Activated CD8-positive, alpha-beta memory T cell treated with anti-CD3 and anti-CD28 coated beads for 24 hours (primary cell): ENCODE measurements at places on chromosomes 7 and 10.

DNA sequence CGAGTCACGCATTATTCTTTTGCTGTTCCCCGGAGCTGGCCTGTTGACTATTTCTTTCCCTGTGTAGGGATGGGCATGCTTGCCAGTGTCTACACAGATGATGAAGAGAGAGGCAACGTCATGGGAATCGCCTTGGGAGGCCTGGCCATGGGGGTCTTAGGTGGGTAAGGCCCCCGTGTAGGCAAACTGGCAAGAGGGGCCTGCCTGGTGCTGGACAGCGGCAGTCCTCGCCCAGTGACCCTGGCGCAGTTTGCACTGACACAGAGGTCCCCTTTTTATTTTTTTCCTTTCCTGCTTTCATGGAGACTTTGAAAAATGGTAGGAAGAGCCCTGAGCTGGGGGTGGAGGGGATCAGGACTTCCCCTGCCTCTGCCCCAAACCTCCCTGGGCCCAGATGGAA, 13.4 kb downstream of the SLC18A2 start:
- no peak for DNase-seq

- no peak for DNase-seq
Observed at GRCh38 chr7:114957444-114957843, 35.5 kb downstream of the MDFIC start.

- DNase-seq = no peak
Observed at GRCh38 chr7:155521743-155522398, 24.5 kb downstream of the CNPY1 start.

GRCh38 chr10:3763035-3763456, 22.0 kb downstream of the KLF6 start:
- DNase-seq = peak; percentile 56

DNA sequence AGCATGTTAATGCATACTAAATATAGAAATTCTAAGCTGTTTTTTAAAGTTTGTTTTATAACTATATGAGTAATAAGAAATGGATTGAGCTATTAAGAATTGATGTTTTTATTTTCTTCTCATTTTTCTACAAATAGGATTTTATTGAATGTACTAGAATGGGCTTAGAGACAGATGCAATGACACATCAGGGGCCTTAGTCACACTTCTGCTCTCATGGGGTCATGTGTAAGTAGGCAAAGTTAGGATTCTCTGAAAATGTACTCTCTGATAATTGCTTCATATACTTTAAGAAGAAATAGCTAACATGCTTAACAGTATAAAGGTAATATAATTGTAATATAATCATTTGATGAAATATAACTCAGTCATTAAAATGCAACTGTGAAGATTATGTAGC, 154.6 kb downstream of the ZNF438 start:
- DNase-seq = no peak

DNA sequence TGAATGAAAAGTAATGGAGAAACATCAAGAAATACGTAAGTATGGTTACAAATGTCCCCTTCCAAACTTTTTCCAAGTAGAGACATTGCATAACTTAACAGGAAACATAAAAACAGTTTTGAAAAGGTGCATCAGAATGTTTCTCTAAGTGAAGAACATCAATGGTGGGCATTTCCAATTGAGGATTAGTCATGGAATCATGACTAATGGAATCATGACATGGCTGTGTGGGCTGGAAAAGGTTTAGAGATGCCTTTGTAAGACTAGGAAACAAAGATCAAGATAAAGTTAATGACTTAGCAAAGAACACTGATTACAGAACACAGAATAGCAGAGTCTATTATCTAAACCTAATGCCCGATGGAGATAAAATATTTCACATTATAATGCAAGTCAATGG, 272.0 kb downstream of the HPSE2 start:
- no peak for DNase-seq
